ENCODE measurements at places on chromosomes 4 and X.

GRCh38 chrX:14817571-14817970 lies 55.3 kb downstream of the FANCB start:
- no peak for DNase-seq

GRCh38 chrX:39117101-39117500 lies 315.8 kb downstream of the MID1IP1 start:
- no peak for DNase-seq

GRCh38 chr4:99633772-99634171 lies 23.9 kb downstream of the C4orf54 start:
- no peak for DNase-seq

DNA sequence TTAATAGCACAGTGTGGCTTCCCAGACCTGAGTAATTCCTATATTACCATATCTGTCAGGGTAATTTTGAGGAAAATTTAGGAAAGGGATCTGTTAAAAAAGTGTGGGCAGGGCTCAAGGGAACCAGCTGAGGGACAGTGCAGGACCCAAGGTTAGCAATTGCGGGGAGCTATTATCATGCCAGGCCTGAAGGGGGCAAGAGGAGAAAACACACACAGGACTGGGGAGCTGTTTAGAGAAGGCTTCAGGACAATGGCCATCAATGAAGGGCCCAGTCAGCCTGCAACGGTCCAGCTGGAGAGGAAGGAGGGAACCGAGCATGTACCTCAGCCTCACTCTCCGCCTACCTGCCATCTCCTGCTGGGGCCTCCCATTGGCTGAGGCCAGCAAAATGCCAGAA lies 19.0 kb upstream of the NHS start:
- no peak for DNase-seq

DNA sequence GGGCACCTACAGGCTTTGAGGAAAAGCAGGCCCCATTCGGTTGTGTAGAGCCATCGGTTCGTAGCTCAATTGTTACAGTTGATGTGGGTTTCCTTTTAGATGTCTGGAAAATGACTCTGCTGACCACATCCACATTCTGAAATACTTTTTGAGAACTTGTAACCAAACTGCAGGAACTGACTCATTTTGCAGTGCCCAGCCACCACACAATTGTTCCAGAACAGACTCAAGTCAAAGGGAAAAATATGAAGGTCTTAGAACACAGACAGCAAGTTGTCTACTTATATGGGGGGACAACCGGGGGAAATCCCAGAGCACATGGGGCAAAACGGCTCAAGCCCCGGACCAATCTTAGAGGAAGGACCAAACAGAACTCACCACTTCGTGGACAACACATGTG lies 557.6 kb upstream of the DIPK2B start:
- no peak for DNase-seq

GRCh38 chrX:110713666-110714065 lies 82.0 kb downstream of the CHRDL1 start:
- DNase-seq: no peak

GRCh38 chrX:148354916-148355315 lies 145.5 kb upstream of the AFF2 start:
- DNase-seq: no peak

GRCh38 chrX:54359408-54359807 lies 1.6 kb upstream of the WNK3 start:
- no peak for DNase-seq

DNA sequence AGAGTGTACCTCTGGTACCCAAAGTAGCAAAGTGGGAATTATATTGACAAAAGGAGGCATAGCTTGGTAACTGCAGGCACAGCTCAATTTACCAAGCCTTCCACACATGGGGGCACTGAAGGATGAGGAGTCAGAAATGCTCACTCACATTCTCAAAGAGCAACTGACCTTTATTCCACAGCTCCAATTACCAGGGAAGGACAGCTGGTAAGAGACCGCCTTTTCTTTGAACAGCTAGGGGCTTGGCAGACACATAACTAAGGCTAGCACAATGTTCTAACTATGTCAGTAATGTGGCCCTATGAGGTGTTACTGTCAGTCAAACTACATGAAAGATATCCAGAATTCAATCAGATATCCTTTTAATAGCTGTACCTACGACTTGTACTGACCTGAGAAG lies 20.5 kb upstream of the STS start:
- no peak for DNase-seq

DNA sequence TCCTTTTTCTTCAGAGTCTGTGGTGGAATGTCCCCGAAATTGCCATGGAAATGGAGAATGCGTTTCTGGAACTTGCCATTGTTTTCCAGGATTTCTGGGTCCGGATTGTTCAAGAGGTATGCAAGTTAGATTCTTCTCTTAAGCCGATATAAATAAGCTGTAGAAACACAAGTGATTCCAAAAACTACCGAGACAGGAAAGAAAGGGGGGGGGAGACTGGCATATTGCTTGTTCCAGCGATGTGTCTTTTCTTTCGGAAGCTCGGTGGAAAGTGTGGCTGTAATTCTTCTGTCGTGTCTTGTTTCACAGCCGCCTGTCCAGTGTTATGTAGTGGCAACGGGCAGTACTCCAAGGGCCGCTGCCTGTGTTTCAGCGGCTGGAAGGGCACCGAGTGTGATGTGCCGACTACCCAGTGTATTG lies 236.9 kb downstream of the DCTD start:
- no peak for DNase-seq

- DNase-seq: no peak
Observed at GRCh38 chr4:187887906-187888305, 107.7 kb upstream of the ZFP42 start.

DNA sequence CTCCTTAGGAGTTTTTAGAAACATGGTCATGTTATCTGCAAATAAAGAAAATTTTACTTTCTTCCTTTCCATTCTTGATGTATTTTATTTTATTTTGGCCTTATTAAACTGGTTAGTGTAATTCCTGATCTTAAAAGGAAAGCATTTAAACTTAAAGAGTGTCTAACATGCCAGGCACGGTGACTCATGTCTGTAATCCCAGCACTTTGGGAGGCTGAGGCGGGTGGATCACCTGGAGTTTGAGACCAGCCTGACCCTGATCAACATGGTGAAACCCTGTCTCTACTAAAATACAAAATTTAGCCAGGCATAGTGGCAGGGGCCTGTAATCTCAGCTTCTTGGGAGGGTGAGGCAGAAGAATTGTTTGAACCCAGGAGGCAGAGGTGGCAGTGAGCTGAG lies 281.3 kb downstream of the PTTG2 start:
- no peak for DNase-seq

DNA sequence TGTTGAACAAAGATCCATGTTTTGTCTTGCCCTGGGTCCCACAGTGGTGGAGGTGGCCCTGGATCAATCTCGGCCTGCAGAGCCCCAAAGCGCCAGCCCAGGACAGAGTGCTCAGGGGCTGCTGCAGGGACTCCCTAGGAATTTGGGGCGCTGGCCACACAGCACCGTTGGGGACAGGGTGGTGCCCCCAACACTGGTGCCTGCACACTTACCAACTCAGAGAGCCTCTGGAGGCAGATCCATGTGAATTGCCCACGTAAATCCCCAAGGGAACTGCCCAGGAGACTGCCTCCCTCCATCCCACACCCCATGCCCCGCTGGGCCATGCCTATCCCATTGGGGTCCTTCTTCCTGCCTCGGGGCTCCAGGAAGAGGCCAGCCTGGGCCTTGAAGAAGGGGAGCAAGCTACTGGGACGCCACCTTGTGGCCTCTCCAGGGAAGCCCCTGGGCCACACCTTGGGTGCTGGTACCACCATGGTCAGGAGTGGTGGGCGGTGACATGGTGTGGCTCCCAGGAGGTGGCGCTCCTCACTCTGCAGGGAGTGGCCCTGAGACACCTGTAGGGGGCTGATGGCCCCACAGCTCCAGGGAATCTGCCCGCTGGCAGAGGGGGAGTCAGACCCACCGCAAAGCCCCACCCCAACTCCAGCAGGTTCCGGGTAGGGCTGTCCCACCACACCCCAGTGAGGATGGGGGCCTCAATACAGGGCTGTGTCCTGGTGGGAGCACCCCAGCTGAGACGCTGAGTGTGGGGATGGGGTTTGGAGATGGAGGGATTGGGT lies 22.8 kb downstream of the CFAP99 start:
- DNase-seq: peak; percentile 53
